SHP77 treated with DMSO at 0.1 percent for 48 hours (cell line): ENCODE measurements at places on chromosomes 11 and 22.

- no peak for DNase-seq
Observed at GRCh38 chr22:23498811-23499798, 81.0 kb downstream of the IGLL1 start.

DNA sequence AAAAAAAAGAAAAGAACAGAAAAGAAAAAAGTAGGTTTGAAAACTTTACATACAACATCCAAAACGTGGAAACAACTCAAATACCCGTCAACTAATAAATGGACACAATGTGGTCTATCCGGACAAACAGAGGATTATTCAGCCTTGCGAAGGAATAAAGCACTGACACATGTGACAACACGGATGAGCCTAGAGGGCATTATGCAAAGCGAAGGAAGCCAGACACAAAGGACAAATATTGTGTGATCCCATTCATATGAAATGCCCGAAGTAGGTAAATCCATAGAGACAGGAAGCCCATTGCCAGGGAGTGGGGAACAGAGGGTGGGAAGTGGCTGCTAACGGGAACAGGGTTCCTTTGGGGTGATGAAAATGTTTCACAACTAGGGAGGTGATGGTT is 11.8 kb downstream of the RFPL1 start:
- DNase-seq = no peak

GRCh38 chr11:60116996-60117790 is 28.7 kb downstream of the MS4A2 start:
- no peak for DNase-seq

DNA sequence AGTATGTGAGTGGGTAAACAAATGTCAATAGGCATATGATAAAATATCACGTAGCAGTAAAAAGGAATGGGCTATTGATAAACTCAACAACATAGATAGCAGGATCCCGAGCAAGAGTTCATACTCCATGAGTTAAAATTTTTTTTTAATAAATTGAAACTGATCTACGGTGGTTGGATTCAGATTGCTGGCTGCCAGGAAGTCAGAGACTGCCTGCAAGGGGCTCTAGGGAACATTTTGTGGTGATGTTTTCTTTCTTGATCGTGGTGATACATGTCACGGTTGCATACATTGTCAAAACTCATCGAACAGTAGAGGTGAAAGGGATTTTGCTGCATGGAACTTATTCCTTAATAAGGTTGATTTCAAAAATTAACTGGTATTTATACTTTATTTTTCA is 62.6 kb upstream of the WNT7B start:
- DNase-seq = peak; percentile 34

- no peak for DNase-seq
Observed at GRCh38 chr11:120548682-120549209, 37.2 kb downstream of the GRIK4 start.

- DNase-seq = no peak
Observed at GRCh38 chr22:49296561-49296960, 531.1 kb downstream of the BRD1 start.

GRCh38 chr11:107770551-107770951 is 58.7 kb upstream of the SLN start:
- DNase-seq = no peak

DNA sequence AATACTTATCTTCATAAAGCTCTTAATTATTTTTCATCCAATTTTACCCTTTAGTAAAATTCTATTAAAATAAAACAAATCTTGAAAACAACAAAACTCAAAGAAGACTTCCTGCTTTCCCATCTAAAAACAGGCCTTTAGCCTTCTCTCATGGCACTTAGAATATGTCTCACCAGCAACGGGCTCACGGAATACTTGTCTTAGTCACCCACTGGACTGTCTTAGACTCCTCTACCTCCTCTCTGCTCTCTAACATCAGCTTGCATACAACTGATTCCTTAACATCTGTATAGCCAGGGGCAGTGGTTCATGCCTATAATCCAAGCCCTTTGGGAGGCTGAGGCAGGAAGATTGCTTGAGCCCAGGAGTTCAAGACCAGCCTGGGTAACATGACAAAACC is 13.7 kb downstream of the HPS5 start:
- no peak for DNase-seq

GRCh38 chr11:61095021-61095420 is 7.3 kb upstream of the CD5 start:
- DNase-seq = no peak

GRCh38 chr11:10261821-10262220 is 32.2 kb downstream of the SBF2 start:
- DNase-seq = no peak

DNA sequence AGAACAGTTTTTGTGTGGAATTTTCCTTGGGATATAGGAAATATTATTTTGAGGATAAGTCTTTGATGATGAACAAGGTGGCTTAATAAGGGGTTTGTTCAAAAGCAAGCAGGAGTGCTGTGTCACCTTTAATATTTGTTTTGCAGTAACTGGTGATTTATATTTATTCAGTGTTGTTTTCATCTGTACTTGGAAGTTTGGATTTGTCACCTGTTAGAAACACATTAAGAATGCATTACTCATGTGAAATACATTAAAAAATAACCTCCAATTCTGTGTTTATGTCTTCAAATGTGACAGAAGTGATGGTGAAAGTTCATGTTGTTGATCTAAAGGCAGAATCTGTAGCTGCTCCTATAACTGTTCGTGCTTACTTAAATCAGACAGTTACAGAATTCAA is 70.5 kb downstream of the DKK3 start:
- no peak for DNase-seq

GRCh38 chr11:1520663-1521267 is 34.2 kb upstream of the MOB2 start:
- no peak for DNase-seq

- DNase-seq = no peak
Observed at GRCh38 chr22:38249803-38250642, 22.8 kb downstream of the TMEM184B start.

GRCh38 chr11:46936138-46937110 is at the start of gene CSTPP1:
Gene CSTPP1 (plus strand): TSS chr11:46936761. CDS start chr11:46936806, 45 bp downstream.
- DNase-seq = peak; percentile 87

DNA sequence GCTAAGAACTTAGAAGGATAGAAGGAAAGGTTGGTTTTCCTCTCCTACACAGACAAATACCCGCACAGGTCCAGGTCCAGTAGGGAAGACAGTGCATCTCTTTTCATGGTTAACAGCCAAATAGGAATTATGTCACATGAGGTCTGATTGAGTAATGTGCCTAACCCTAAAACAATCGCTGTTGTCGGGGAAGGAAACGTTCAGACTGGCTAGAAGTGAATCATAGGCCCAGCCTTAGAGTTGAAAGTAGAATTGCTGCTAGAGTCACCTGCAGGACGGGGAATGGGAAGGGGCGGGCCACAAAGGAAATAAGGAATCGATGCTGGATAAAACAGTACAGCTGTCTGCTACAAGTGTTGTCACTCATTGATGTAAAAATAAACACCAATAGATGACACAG is 12.4 kb upstream of the HTATIP2 start:
- no peak for DNase-seq
